ENCODE measurements at places on chromosomes 5 and 9. TPM values are rescaled to one million over a fixed set of nuclear protein-coding genes. Genes with fewer than 3 reads are reported as not detected.

C9orf153 gene
- total RNA-seq, result 0.62 TPM

SOHLH1 gene
- not detected for total RNA-seq

TUSC1 gene
- total RNA-seq, result 10.5 TPM

RAB3C gene
- total RNA-seq, result 38.1 TPM

QRFP gene
- total RNA-seq, result not detected

CACFD1 gene
- total RNA-seq, result 19.0 TPM

LRRC8A gene
- total RNA-seq, result 20.4 TPM
